A375 (cell line): ENCODE measurements at places on chromosomes 11 and 22. TPM values are rescaled to one million over a fixed set of nuclear protein-coding genes. Genes with fewer than 3 reads are reported as not detected.

MAPK8IP1 gene
- 11.1 and 12.7 TPM in 2 replicates for total RNA-seq

GLYAT gene
- not detected in 2 replicates for total RNA-seq

TCN1 gene
- total RNA-seq = 2.2 and 8.6 TPM in 2 replicates

SERPIND1 gene
- total RNA-seq = 0.49 and 0.61 TPM in 2 replicates

WT1 gene
- 4.4 and 6.0 TPM in 2 replicates for total RNA-seq

SHISA8 gene
- total RNA-seq = not detected in 2 replicates

SCGB1C1 gene
- not detected in 2 replicates for total RNA-seq

NADSYN1 gene
- 40.4 and 44.0 TPM in 2 replicates for total RNA-seq

FAM118B gene
- total RNA-seq = 10.2 and 10.3 TPM in 2 replicates

FGF19 gene
- total RNA-seq = 0.15 TPM in 1 of 2 replicates, not detected in the other

GLYATL2 gene
- total RNA-seq = 0.66 and 1.4 TPM in 2 replicates

BCO2 gene
- total RNA-seq = 0.66 and 1.0 TPM in 2 replicates

FBLN1 gene
- 1.1 and 1.4 TPM in 2 replicates for total RNA-seq

SCARF2 gene
- 5.0 and 6.7 TPM in 2 replicates for total RNA-seq

OR51B2 gene
- total RNA-seq = 0.85 and 1.4 TPM in 2 replicates

MYBPC3 gene
- total RNA-seq = not detected in 2 replicates

HEPN1 gene
- total RNA-seq = not detected in 2 replicates

TEX54 gene
- 1.5 TPM in 1 of 2 replicates, not detected in the other for total RNA-seq

AGBL2 gene
- total RNA-seq = 1.3 and 1.4 TPM in 2 replicates

MIAT gene
- 0.30 and 0.34 TPM in 2 replicates for total RNA-seq

SLC22A6 gene
- total RNA-seq = not detected in 2 replicates

ABCC8 gene
- total RNA-seq = not detected in 2 replicates

CELF1 gene
- 91.6 and 105 TPM in 2 replicates for total RNA-seq

PRDX5 gene
- 418 and 488 TPM in 2 replicates for total RNA-seq

PKP3 gene
- total RNA-seq = 31.2 and 33.4 TPM in 2 replicates

KRTAP5-3 gene
- not detected in 2 replicates for total RNA-seq
